ENCODE measurements at places on chromosomes 11 and 22. TPM values are rescaled to one million over a fixed set of nuclear protein-coding genes. Genes with fewer than 3 reads are reported as not detected.

PNPLA5 gene
- total RNA-seq = not detected

FAM180B gene
- total RNA-seq = 0.94 TPM

CCDC87 gene
- total RNA-seq = 0.15 TPM

SMC1B gene
- under 0.01 TPM for total RNA-seq

PATE3 gene
- total RNA-seq = not detected

TNNT3 gene
- 0.15 TPM for total RNA-seq

GDPD4 gene
- total RNA-seq = not detected

ETS1 gene
- 39.5 TPM for total RNA-seq

KCNK4 gene
- total RNA-seq = not detected

SNX32 gene
- total RNA-seq = 4.3 TPM

CDC45 gene
- total RNA-seq = 9.5 TPM
